B cell (primary cell): ENCODE measurements at places on chromosomes 5 and 9. TPM values are rescaled to one million over a fixed set of nuclear protein-coding genes. Genes with fewer than 3 reads are reported as not detected.
A peak's percentile ranks its signal among the peaks of the same experiment; 100 is the strongest.

DNA sequence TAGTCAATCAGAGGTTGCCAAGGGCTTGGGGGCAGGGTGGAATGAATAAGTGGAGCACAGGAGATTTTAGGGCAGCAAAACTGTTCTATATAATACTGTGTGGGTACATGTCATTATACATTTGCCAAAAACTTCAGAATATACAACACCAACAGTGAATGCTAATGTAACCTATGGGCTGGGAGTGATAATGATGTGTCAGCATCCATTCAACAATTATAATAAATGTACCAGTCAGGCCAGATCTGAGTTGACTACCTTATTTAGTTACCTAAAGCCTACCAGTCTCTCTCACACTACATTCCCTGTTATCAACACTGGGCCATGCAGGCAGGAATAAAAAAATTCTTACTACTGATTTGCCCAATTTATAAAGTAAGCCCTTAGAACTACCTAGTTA lies 884.5 kb downstream of the TLE1 start:
- no peak overlapping the region for H3K27ac ChIP-seq
- H3K4me1 ChIP-seq: no peaks in the 10 kb centered on the region
- H3K36me3 ChIP-seq: no peaks in the 10 kb centered on the region
- H3K4me3 ChIP-seq: no peak overlapping the region

GRCh38 chr5:849651-850301 lies 1.0 kb downstream of the ZDHHC11 start:
- no peaks in the 10 kb centered on the region for H3K4me1 ChIP-seq
- no peak for DNase-seq
- no peaks in the 10 kb centered on the region for H3K36me3 ChIP-seq

DNA sequence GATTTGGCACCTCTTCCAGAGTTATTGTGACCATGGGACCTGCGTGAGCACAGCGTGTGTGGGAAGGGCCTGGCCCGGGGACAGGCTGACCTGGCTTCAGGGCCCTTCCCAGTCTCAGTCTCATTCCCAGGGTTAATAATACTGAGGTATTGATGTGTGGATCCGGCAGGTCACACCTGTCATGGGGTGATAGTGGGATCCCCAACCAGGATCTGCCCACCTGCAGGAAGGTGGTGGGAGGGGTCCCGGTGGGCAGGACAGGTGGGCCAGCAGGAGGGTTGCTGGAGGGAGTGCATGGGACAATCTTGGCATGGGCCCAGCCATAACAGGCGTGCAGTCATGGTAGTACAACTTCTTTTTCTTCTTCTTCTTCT lies 55.4 kb downstream of the COL15A1 start:
- H3K4me1 ChIP-seq: no peaks in the 10 kb centered on the region
- no peak overlapping the region for H3K4me3 ChIP-seq
- H3K36me3 ChIP-seq: no peaks in the 10 kb centered on the region
- no peaks in the 10 kb centered on the region for H3K27me3 ChIP-seq

DNA sequence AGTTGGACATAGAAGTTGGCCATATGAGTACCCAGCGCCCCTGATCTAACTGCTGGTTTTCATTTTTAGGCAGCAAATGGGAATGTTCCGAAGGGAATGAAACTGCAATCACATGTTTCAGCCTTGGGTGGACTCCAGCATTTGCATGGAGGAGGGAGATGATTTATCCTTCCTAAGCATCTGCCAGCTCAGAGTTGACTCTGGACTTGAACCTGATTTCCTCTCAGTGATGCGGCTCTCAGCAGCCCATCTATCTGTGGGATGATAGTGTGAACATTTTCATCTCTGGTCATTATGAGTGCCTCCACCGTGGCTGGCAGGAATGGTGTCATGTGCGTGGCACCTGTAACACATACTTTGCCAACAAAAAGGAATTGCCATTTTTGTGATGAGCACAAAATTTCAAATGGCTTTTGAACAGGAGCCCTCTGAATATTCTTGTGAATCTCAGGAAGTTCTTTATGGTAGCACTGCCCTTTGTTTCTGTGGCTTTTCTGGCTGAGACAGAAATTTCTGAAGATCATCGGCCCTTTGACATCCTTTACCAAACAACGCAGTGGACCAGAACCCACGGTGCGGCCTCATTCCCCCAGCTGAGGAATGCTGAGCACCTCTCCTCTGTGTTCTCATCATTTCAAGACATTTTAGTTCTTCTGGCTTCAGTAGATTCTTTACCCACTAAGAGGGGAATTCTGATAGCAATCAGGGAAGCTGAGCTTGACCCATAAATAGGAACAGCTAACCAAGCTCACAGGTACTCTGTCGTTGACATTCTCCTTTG lies 28.5 kb downstream of the FUBP3 start:
- H3K27ac ChIP-seq: no peak overlapping the region
- no peaks in the 10 kb centered on the region for H3K27me3 ChIP-seq
- H3K36me3 ChIP-seq: peaks cover 33% of the 10 kb centered on the region
- DNase-seq: no peak
- H3K4me3 ChIP-seq: no peak overlapping the region
- no peaks in the 10 kb centered on the region for H3K4me1 ChIP-seq

GRCh38 chr9:818958-819357 lies 22.5 kb upstream of the DMRT1 start:
- H3K4me3 ChIP-seq: no peak overlapping the region
- no peak overlapping the region for H3K27ac ChIP-seq
- H3K27me3 ChIP-seq: no peaks in the 10 kb centered on the region
- no peaks in the 10 kb centered on the region for H3K36me3 ChIP-seq
- no peak for DNase-seq

DNA sequence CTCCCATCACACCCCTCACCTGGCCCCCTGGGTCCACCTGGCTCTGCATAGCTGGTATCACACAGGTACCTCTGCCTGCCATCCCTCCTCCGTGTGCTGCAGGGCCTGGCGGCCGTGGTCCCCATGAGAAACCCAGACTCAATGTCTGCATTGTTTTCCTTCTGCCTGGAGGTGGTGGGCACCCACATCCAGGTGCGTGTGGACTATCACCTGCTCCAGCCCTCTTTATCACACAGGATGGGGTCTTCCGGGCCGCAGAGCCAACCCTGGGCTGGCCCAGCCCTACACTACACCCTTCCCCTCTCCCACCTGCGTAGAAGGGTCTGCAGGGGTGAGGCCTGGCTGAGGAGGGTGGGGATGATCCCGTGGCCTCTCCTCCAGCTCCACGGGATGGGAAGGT lies 7.0 kb upstream of the FUT7 start:
- H3K4me3 ChIP-seq: no peak overlapping the region
- no peaks in the 10 kb centered on the region for H3K36me3 ChIP-seq
- H3K4me1 ChIP-seq: peaks cover 17% of the 10 kb centered on the region
- H3K27ac ChIP-seq: no peak overlapping the region
- H3K27me3 ChIP-seq: no peaks in the 10 kb centered on the region
- no peak for DNase-seq

DNA sequence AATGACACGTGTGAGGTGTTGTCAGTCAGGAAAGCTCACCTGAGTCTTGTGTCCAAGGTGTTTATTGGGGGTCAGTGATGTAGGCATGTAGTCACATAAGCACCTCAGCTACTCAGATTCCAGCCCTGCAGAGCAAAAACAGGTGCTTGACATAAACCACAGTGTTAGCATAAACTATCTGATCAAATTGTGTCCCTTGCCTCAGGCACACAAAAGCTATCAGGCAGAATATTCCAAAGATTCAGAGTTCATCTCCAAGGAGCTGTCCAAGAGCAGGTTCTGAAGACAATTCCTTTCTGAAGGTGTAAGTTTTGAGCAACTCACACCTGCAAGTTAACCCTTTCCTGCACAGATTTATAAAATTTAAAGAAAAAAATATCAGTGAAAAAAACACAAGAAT lies 102.2 kb upstream of the ITGA1 start:
- no peaks in the 10 kb centered on the region for H3K27me3 ChIP-seq
- no peak overlapping the region for H3K27ac ChIP-seq
- H3K4me3 ChIP-seq: no peak overlapping the region
- no peak for DNase-seq
- H3K4me1 ChIP-seq: no peaks in the 10 kb centered on the region
- H3K36me3 ChIP-seq: no peaks in the 10 kb centered on the region

DNA sequence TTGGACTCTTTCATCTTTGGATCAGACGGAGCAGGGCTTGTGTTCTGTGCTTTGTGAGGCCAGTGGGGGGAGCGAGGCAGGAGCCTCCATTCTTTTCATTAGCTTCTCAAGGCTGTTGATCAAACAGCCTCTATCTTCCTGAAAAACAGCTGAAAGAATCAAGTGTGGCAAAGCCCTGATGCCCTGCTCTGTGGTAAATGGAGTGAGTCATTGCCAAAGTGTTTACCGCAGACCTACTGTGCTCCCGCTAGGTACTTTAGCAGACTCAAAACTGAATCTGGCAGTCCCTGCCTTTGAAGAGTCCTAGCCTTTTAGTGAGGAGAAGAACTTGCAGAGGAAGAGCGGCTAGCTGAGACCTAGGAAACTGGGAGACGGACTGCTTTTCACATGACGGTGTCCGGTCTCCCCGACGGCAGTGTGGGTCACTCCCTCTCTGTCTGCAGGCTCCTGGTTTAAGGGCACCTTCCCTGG lies 3.3 kb downstream of the ANKRD33B start:
- H3K27ac ChIP-seq: no peak overlapping the region
- no peaks in the 10 kb centered on the region for H3K27me3 ChIP-seq
- peak overlapping the region; percentile 84 for H3K4me3 ChIP-seq
- peaks cover 40% of the 10 kb centered on the region for H3K4me1 ChIP-seq
- peak; percentile 25 for DNase-seq

Gene NIM1K
- total RNA-seq: 0.32 and 0.39 TPM in 2 replicates

GRCh38 chr5:65760504-65761275 lies 38.7 kb downstream of the NLN start:
- no peaks in the 10 kb centered on the region for H3K27me3 ChIP-seq
- H3K4me3 ChIP-seq: no peak overlapping the region
- no peaks in the 10 kb centered on the region for H3K4me1 ChIP-seq
- peak; percentile 36 for DNase-seq
- no peaks in the 10 kb centered on the region for H3K36me3 ChIP-seq
- no peak overlapping the region for H3K27ac ChIP-seq

DNA sequence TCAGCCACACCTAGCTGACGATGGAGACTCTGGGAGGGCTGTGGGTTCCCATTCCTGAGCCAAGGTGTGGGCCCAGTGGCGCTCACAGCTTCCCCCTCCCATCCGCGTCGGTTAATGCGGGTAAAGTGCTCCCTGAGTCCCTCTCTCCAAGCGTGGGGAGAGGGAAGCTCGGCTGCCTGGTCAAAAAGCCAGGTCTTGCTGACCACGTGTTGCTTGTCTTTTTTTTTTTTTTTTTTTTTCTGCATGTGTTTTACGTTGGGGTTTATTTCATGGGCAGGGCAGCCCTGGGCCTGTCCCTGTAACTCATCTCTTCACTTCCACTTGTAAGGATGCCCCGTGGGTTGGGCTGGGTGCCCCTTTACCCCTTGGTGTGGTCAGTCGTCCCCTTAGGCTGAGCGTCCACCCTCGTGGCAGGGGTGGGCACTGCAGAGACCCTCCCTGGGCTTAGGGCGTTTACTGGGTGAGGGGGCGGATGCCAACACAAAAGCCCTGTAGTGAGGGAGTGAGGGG lies 11.9 kb downstream of the NKD2 start:
- DNase-seq: no peak
- H3K27ac ChIP-seq: no peak overlapping the region
- H3K27me3 ChIP-seq: no peaks in the 10 kb centered on the region
- H3K4me3 ChIP-seq: no peak overlapping the region

DNA sequence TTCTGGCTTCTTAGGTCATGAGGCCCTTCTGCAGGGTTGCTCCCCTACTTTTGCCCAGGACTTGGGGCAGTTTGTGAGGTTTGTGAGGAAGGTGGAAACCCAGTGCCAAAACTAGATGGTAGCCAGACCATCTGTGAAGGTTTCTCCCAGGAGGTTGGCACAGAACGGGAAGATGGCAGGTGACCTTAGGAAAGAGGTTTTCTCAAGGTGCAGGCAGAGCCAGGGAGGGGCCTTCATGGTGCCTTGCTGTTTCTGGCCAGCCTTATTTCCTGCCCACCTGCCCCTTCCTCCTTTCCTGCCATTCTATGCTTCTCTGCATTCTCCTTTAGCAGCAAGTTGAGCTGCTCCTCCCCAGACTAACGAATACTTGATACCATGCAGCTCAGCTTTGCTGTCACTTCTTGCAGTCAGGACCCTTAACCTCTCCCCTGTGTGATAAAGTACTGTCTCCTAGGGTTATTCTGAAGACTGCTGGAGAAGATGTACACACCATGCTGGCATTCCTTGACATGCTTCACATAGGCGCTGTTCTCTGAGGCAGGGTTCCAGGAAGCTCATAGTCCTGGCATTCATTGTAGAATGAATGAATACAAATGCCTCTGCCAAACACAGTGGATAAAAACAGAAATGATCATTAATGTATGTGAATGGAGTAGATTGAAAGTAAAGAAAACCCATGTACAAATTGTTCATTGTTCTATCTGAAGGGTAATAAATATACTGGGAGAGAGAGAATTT lies 154.3 kb downstream of the KDM4C start:
- H3K27ac ChIP-seq: no peak overlapping the region
- H3K4me1 ChIP-seq: peaks cover 12% of the 10 kb centered on the region
- H3K36me3 ChIP-seq: peaks cover 2% of the 10 kb centered on the region

Gene SOHLH1
- not detected in 2 replicates for total RNA-seq

GRCh38 chr5:73917433-73917832 lies 291.4 kb downstream of the ARHGEF28 start:
- H3K4me1 ChIP-seq: no peaks in the 10 kb centered on the region
- no peaks in the 10 kb centered on the region for H3K27me3 ChIP-seq
- no peak for DNase-seq
- H3K4me3 ChIP-seq: no peak overlapping the region
- H3K27ac ChIP-seq: no peak overlapping the region
- no peaks in the 10 kb centered on the region for H3K36me3 ChIP-seq

DNA sequence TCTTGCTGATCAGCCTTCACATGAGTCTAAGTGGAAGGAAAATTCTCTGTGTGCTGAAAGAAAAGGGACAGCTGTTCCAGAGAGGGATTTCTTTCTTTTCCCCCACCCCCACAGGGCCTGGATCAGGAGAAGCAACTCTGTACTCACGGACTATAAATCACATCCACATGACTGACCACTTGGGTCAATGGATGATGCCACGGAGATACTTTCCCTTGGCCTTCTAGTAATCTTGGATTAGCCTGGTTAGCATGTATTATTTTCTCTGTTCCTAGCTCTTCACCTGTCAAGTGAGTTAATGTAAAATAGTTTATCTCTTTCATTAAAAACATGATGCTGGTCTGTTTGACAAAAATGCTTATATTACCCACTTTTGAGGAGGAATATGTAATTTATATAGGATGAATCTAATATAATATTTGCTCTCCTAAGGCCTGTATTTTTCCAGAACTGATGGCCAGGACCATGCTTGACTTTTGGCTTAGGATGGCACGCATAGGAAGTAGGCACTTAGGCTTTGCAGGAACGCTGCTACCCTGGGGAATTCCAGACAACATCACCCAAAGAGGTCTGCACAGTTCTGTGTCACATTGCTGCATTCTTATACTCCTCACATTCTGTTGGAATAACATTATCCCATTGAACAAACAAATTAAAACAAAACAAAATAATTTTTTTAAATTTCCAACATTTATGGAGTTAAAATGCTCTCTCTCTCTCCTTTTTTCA lies 892.1 kb downstream of the TLE1 start:
- H3K4me1 ChIP-seq: no peaks in the 10 kb centered on the region
- peaks cover 3% of the 10 kb centered on the region for H3K36me3 ChIP-seq

Gene RAPGEF1
- total RNA-seq: 439 and 447 TPM in 2 replicates

- H3K27me3 ChIP-seq: no peaks in the 10 kb centered on the region
- H3K27ac ChIP-seq: no peak overlapping the region
Measured at GRCh38 chr9:96089452-96090085, 212.4 kb downstream of the HSD17B3 start.

Gene LCN15
- not detected in 2 replicates for total RNA-seq

Gene PGM5
- total RNA-seq: not detected in 2 replicates
